ENCODE measurements at places on chromosomes 5 and 9. TPM values are rescaled to one million over a fixed set of nuclear protein-coding genes. Genes with fewer than 3 reads are reported as not detected.
A peak's percentile ranks its signal among the peaks of the same experiment; 100 is the strongest.

DNA sequence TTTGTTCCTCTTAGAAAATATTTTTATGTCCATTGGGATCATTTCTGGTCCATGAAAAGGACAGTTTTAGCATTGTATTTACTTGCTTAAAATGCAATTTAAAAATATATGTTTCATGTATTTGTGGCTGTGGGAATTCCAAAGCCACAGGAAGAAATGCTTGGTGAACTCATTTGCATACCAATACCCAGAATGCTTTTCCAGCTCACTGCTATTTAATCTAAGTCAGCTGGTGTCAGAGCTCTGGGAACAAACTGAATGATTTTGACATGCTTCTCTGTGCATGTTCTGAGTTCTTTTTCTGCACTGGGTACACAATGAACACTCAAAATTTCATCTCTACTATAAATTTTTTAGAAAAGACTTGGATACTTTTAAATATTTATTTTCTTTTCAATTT, 482.8 kb upstream of the ARRDC3 start:
- H3K27ac ChIP-seq = no peak overlapping the region
- no peaks in the 10 kb centered on the region for H3K27me3 ChIP-seq
- DNase-seq = no peak
- H3K4me3 ChIP-seq = no peak overlapping the region
- H3K36me3 ChIP-seq = no peaks in the 10 kb centered on the region

DNA sequence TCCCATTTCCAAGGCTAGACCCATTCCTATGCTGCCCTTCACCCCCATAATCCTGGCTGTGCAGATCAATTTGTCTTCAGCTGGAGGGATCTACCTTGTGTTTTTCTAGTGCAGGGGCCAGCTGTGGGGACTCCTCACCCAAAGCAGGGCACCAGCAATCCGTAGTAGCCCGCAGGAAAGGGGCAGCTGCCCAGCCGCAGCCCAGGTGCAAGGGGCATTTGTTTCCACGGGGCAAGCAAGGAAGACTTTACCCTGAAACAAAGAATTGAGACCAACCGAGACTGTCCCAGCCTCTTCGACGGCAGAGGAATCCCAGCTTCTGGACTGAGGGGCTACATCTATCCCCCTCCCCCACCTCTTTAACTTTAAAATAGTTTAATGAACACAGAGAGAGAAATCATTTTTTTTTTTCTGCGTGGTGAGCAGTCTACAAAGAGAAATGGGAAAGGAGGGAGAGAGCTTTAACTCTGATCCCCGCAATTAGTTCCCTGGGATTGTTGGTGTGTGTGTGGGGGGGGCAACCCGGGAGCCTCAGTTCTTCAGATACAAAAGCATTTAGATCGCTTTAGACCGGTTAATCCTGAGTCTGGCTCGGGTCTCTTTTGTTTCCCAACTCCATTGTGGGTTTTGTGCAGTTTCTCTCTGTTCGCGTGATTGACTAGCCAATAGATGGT, 10.6 kb upstream of the LHX2 start:
- no peak for DNase-seq
- peak overlapping the region; percentile 31 for H3K4me3 ChIP-seq
- H3K36me3 ChIP-seq = no peaks in the 10 kb centered on the region
- no peak overlapping the region for H3K27ac ChIP-seq

GRCh38 chr5:31965227-31965626, 208.9 kb downstream of the GOLPH3 start:
- peaks cover 7% of the 10 kb centered on the region for H3K4me1 ChIP-seq
- no peak overlapping the region for H3K4me3 ChIP-seq
- no peaks in the 10 kb centered on the region for H3K27me3 ChIP-seq

GRCh38 chr5:131460867-131461572, 174.0 kb downstream of the RAPGEF6 start:
- no peaks in the 10 kb centered on the region for H3K27me3 ChIP-seq
- peaks cover 44% of the 10 kb centered on the region for H3K4me1 ChIP-seq

DNA sequence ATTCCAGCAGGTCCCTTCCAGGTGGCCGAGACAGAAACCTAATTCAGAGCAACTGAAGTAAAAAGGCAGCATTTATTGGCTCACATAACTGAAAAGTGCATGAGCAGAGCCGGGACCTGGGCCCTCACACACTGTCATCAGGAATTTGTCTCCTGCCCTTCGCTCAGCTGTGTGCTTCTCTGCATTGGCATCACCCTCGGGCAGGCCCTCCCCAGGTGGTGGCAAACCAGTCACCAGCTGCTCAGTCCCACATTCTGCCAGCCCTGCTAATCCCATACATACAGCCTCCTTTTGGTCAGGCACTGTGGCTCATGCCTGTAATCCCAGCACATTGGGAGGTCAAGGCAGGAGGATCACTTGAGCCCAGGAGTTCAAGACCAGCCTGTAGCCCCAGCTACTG, 11.5 kb upstream of the CPLX2 start:
- no peak overlapping the region for H3K27ac ChIP-seq
- no peaks in the 10 kb centered on the region for H3K36me3 ChIP-seq
- peaks cover 2% of the 10 kb centered on the region for H3K27me3 ChIP-seq
- H3K4me3 ChIP-seq = no peak overlapping the region
- DNase-seq = no peak
- H3K4me1 ChIP-seq = no peaks in the 10 kb centered on the region

- no peaks in the 10 kb centered on the region for H3K36me3 ChIP-seq
- no peak overlapping the region for H3K4me3 ChIP-seq
- H3K4me1 ChIP-seq = no peaks in the 10 kb centered on the region
Measured at GRCh38 chr9:36803961-36804360, 230.1 kb downstream of the PAX5 start.

- no peak overlapping the region for H3K27ac ChIP-seq
- H3K4me3 ChIP-seq = no peak overlapping the region
- H3K36me3 ChIP-seq = no peaks in the 10 kb centered on the region
- H3K27me3 ChIP-seq = no peaks in the 10 kb centered on the region
- no peak for DNase-seq
- no peaks in the 10 kb centered on the region for H3K4me1 ChIP-seq
Measured at GRCh38 chr5:8577792-8578191, 708.8 kb downstream of the MTRR start.

DNA sequence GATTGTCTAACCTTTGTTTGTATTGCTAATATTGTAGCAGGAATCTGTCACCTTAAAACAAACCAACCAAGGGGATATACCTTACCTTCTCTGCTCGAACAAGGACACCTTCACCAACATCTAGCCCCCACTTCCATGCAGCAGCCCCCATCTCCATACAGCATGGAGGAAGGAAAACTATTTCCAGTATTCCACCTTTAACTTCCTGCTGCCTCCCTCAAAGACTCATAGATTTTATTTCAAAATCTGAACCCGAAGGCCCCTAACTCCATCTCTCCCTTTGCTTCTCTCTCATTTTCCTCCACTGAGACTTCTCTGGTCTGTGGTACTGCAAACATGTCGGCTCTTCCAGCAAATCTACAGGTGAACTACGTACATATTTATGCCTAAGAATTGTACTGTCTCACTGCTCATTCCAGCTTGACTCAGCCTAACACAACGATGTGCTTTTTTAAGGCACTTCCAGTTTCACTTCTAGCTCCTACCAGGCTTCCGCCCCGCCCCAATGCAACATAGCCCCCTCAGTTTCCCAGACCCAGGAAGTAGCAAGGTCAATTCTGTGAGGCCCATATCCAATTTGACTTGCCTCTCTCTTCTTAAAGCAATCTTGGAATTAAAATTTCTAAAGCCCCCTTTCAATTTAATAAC, 70.7 kb upstream of the RNF38 start:
- peak overlapping the region; percentile 91 for H3K27ac ChIP-seq
- H3K4me1 ChIP-seq = peaks cover 39% of the 10 kb centered on the region
- peak; percentile 84 for DNase-seq
- H3K27me3 ChIP-seq = no peaks in the 10 kb centered on the region
- peak overlapping the region; percentile 71 for H3K4me3 ChIP-seq

- peak overlapping the region; percentile 95 for H3K27ac ChIP-seq
- H3K4me3 ChIP-seq = peak overlapping the region; percentile 63
- H3K4me1 ChIP-seq = peaks cover 94% of the 10 kb centered on the region
- DNase-seq = peak; percentile 90
- H3K36me3 ChIP-seq = peaks cover 16% of the 10 kb centered on the region
- no peaks in the 10 kb centered on the region for H3K27me3 ChIP-seq
Measured at GRCh38 chr5:171957591-171958251, 48.7 kb downstream of the FBXW11 start.

GRCh38 chr9:135698767-135699166, 514 bp downstream of the SOHLH1 start:
- DNase-seq = no peak
- H3K4me3 ChIP-seq = no peak overlapping the region
- H3K36me3 ChIP-seq = no peaks in the 10 kb centered on the region
- H3K4me1 ChIP-seq = no peaks in the 10 kb centered on the region

GRCh38 chr9:134301387-134302129, 24.7 kb upstream of the RXRA start:
- no peak overlapping the region for H3K4me3 ChIP-seq
- peaks cover 4% of the 10 kb centered on the region for H3K27me3 ChIP-seq
- H3K4me1 ChIP-seq = peaks cover 12% of the 10 kb centered on the region
- H3K27ac ChIP-seq = no peak overlapping the region
- peak; percentile 89 for DNase-seq
- no peaks in the 10 kb centered on the region for H3K36me3 ChIP-seq

GRCh38 chr5:67774267-67774552, 441.3 kb upstream of the PIK3R1 start:
- H3K4me1 ChIP-seq = peaks cover 2% of the 10 kb centered on the region
- H3K27me3 ChIP-seq = peaks cover 3% of the 10 kb centered on the region
- no peak overlapping the region for H3K27ac ChIP-seq
- no peak for DNase-seq
- no peaks in the 10 kb centered on the region for H3K36me3 ChIP-seq

DNA sequence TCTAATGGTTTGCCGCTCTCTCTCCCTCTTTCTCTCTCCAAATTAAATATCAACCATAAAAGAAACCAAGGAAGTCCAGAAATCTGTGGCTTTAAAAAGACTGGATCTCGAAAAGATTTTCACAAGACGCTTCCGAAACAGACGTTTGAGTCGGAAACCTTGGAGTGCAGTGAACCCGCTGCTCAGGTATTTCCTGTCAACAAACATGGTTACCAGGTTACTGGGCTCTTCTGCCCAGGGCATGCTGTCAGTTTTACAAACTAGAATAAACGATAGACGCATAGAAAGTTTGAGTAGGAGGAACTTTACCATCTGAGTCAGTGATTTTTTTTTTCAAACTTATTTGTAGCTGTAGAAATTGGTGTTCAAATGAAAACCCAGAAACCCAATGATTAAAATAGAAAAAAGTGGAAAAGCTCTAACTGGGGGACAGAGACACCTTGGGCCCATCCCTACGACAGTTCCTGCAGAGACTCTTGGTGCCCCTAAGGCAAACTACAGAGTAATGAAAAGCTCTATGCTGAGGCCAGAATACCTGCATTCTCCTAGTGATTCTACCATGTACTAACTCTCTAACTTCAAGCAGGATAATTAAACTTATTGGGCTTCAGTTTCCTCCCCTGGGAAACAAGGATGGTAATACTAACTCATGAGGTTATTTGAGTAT, 90.0 kb downstream of the DOCK8 start:
- no peaks in the 10 kb centered on the region for H3K27me3 ChIP-seq
- DNase-seq = no peak
- no peak overlapping the region for H3K4me3 ChIP-seq

GRCh38 chr9:105966834-105967233, 272.5 kb downstream of the TMEM38B start:
- no peak overlapping the region for H3K27ac ChIP-seq
- peaks cover 1% of the 10 kb centered on the region for H3K27me3 ChIP-seq
- H3K4me3 ChIP-seq = no peak overlapping the region
- no peaks in the 10 kb centered on the region for H3K36me3 ChIP-seq

DNA sequence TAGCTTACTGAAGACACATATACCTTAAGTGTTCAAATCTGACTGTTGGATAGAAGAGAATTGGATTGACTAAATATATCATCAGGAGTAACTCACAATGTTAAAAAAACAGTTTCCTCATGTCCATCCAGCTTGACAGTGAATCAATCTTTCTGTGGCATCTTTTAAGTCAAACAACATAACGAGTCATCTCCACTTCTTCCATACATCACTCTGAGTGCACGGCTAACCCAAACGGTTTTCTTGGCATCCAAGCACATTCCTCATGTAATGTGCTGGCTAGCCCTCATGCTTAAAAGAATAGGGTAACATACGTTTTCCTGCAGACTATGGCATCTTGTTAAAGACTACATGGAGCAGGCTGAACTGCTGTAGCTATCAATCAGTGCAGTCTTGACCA, 291.5 kb upstream of the TRPC7 start:
- no peaks in the 10 kb centered on the region for H3K4me1 ChIP-seq
- DNase-seq = no peak
- no peak overlapping the region for H3K4me3 ChIP-seq
- H3K36me3 ChIP-seq = no peaks in the 10 kb centered on the region

GRCh38 chr9:15856591-15856990, 303.7 kb downstream of the CCDC171 start:
- no peaks in the 10 kb centered on the region for H3K36me3 ChIP-seq
- no peak for DNase-seq
- no peaks in the 10 kb centered on the region for H3K27me3 ChIP-seq

DNA sequence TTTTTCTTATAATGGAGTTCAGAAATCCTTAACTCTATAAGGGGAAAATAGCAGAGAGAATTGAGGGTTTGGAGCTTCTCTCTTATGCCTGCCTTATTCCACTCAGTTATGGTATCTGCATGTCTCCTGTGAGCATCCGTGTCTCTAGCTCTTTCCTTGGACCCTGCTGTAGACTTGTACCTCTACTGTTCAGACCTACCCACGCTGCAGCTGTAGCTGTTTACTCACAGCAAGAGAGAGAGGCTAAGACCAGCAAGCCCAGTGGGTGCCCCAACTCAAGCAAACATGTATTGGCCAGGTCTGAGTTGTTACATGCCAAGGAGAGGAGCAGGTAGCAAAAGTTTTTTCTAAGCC, 7.1 kb upstream of the PCSK1 start:
- no peak for DNase-seq
- H3K4me1 ChIP-seq = peaks cover 6% of the 10 kb centered on the region
- no peaks in the 10 kb centered on the region for H3K36me3 ChIP-seq
- no peak overlapping the region for H3K4me3 ChIP-seq
- peaks cover 27% of the 10 kb centered on the region for H3K27me3 ChIP-seq

DNA sequence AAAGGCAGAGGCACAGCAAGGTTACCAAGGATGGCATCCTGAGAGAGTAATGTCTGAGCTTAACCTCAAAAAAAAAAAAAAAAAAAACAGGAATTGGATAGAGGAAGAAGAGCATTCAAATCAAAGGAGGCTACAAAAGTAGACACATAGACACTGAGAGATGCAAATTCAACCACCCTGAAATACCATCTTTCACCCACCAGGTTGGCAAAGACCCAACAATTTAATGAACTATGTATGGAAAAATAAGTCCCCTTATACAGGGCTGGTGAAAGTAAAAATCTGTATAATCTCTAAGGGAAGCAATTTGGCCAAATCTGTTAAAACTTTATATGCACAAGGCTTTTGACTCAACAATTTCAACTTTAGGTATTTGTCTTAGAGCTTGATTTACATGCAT, 4.9 kb downstream of the NADK2 start:
- peaks cover 29% of the 10 kb centered on the region for H3K4me1 ChIP-seq
- no peak for DNase-seq
- H3K4me3 ChIP-seq = no peak overlapping the region

TPPP gene
- total RNA-seq = 0.20 TPM

PPIC gene
- total RNA-seq = not detected

LCN10 gene
- total RNA-seq = 3.2 TPM

NIM1K gene
- 3.2 TPM for total RNA-seq

SOX30 gene
- 0.11 TPM for total RNA-seq

ECM2 gene
- total RNA-seq = not detected

MUSK gene
- total RNA-seq = not detected

All from activated CD8-positive, alpha-beta T cell treated with anti-CD3 and anti-CD28 coated beads for 36 hours (primary cell).